ENCODE measurements at places on chromosomes 12 and 14.

DNA sequence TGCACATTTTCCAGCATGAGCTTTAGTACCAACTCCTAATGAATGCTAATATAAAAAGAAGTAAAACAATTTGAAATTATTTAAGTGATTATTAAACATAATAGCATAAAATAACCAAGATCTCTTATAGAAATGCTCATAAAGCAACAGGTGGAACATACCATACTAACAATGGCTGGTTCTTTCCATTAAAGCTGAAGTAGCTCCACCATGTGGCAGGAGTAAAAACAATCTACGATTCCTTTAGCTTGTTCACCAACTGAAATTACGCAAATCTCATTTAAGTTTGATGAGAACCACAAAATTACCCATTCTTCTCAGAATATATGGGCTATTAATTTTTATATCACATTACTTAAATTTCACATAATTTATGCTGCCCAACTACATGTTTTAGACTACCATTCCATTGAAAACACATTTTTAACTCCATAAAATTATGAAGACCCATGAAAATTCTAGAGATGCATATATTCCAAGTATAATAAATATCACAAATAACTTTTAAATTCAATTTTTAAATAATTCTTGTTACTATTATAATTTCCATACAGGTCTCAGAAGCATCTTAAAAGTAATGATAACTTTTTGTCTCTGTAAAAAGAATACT, 213.6 kb downstream of the DAD1 start:
- DNase-seq: no peak

GRCh38 chr12:68510397-68510796, 100.3 kb upstream of the RAP1B start:
- DNase-seq: no peak

DNA sequence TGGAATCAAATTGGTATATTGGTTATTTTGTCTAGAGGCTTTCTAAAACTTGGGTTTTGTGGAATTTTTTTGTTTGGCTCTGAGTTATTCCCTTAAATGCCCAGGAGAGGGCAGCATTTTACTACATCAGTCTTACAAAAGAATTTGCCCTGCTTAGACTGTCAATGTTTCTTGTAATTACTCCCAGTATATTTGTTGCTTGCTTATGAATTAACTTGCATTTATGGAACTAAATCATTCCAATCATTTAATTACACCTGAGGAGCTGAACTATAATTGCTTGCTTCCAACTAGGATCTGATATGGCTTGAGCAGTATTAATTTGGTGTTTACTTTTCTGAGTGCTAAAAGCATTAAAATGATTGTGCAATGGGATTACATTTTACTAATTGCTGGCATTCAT, 48.7 kb downstream of the MIPOL1 start:
- no peak for DNase-seq

- DNase-seq: no peak
Observed at GRCh38 chr14:61502459-61503093, 181.2 kb downstream of the PRKCH start.

- no peak for DNase-seq
Observed at GRCh38 chr12:94255006-94255405, 106.6 kb downstream of the PLXNC1 start.

GRCh38 chr12:27291862-27292261, 40.8 kb upstream of the BMAL2 start:
- no peak for DNase-seq
